Vagina (tissue), 2 donors: ENCODE measurements at places on chromosomes 2 and 18.

GRCh38 chr2:70746094-70746974, 21.7 kb downstream of the ADD2 start:
- DNase-seq, result no peak

DNA sequence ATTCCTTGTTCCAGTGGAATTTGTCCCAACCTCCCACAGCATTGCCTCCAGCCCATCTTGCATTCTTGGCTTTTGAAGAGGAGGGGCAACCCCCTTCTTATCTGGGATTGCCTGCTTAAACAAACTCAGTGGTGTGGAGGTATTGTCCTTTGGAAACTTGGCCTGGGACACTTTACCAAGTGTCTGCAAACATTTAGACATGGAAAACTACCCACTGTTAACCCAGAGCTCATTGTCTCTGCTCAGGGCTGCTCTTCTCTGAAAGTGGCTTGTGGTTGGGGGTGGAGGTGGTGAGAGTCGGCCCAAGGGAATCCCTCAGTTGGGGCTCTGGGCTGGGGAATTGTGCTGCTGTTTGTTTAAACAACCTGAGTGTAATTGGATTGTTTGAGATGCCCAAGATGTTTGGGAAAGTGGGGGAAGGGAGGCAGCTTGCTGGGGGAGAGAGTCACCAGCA, 178.3 kb upstream of the GATA6 start:
- no peak for DNase-seq

GRCh38 chr2:44462934-44463849, 101.4 kb downstream of the CAMKMT start:
- no peak for DNase-seq

GRCh38 chr18:67219821-67220220, 296.7 kb downstream of the DSEL start:
- DNase-seq, result no peak

DNA sequence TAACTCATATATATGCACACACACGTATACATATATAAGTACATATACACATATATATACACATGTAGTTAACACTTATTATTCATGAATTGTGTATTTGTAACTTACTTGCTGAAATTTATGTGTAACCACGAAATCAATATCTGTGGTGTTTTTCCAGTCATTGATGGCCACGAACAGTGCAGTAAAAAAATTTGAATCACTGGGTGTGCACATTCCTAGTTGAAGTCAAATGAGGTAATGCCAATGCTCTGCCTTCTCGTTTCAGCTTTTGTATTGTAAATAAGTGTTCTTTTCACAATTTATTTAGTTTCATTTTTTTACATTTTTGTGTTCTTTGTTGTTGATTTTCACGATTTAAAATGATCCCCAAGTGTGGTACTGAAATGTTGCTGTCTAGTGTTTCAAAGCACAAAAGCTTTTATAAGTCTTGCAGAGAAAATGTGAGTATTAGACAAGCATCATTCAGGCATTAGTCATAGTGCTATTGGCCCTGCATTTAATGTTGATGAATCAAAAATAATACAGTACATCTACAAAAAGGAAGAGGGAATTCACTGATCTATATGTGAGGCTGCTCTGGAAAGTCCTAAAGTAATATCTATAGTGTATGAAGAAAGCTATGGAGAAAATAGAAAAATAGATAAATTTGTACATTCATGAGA, 419.0 kb downstream of the DSC3 start:
- DNase-seq, result no peak
